Transverse colon (tissue), 4 donors: ENCODE measurements at places on chromosomes 12 and 14. TPM values are rescaled to one million over a fixed set of nuclear protein-coding genes. Genes with fewer than 3 reads are reported as not detected.

CAPZA3 gene
- not detected for total RNA-seq

CCDC196 gene
- not detected for total RNA-seq

ACRBP gene
- total RNA-seq, result 2.7 TPM

CCNB1IP1 gene
- 11.9 TPM for total RNA-seq

PLBD2 gene
- 19.7 TPM for total RNA-seq

TMCC3 gene
- total RNA-seq, result 62.6 TPM

SIRT4 gene
- 0.95 TPM for total RNA-seq

MORN3 gene
- total RNA-seq, result not detected

TOMM20L gene
- not detected for total RNA-seq

PLEKHG7 gene
- total RNA-seq, result 8.6 TPM

LGMN gene
- 82.6 TPM for total RNA-seq

CIROP gene
- total RNA-seq, result not detected

DNA sequence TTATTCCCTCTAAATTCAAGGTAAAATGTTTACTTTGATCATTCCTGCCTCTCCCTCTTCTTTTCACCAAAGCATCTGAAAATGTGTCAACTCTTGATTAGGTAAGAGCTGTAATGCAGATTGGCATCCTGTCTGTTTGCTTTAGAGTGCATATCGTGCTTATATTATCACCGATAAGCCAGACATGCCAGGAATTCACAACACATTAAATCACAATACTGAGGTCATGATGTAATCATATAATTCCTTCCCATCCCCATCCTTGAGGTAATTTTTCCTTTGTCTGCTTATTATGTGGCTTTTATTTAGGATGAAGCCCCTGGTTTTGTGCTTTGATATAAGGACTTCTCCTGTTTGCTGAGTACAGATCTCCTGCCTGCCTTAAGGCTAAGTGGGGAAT lies 10.2 kb downstream of the DDX47 start:
- no peak overlapping the region for H3K4me3 ChIP-seq
- peaks cover 2% of the 10 kb centered on the region for H3K36me3 ChIP-seq
- H3K27ac ChIP-seq, result no peak overlapping the region
- DNase-seq, result no peak
- H3K27me3 ChIP-seq, result no peaks in the 10 kb centered on the region

- H3K4me3 ChIP-seq, result no peak overlapping the region
- no peak overlapping the region for H3K27ac ChIP-seq
- H3K27me3 ChIP-seq, result no peaks in the 10 kb centered on the region
- no peak for DNase-seq
Measured at GRCh38 chr12:66438601-66439000, 136.3 kb downstream of the HELB start.

- H3K4me1 ChIP-seq, result no peaks in the 10 kb centered on the region
- no peak overlapping the region for H3K4me3 ChIP-seq
Measured at GRCh38 chr14:33309106-33309505, 370.4 kb downstream of the NPAS3 start.

DNA sequence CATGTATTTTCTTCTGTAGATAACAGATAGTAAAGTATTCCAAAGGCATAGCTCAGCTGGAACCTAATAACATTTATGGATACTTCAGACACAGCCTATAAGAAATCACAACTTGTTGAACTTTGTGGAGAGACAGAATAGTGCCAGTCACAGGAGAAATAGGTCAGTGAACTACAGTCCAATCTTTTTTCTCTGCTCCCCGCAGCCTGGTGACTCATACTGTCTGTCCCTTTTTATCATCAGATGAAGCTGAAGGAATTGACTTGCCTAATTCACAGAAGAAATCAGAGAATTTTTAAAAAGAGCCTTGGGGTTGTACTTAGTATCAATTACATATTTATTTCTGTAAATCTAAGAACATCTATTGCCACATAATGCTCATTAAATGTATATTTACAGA lies 222.3 kb downstream of the ALG10 start:
- no peak overlapping the region for H3K4me3 ChIP-seq
- H3K36me3 ChIP-seq, result no peaks in the 10 kb centered on the region
- H3K27ac ChIP-seq, result no peak overlapping the region
- H3K4me1 ChIP-seq, result no peaks in the 10 kb centered on the region
- H3K27me3 ChIP-seq, result no peaks in the 10 kb centered on the region
- no peak for DNase-seq

DNA sequence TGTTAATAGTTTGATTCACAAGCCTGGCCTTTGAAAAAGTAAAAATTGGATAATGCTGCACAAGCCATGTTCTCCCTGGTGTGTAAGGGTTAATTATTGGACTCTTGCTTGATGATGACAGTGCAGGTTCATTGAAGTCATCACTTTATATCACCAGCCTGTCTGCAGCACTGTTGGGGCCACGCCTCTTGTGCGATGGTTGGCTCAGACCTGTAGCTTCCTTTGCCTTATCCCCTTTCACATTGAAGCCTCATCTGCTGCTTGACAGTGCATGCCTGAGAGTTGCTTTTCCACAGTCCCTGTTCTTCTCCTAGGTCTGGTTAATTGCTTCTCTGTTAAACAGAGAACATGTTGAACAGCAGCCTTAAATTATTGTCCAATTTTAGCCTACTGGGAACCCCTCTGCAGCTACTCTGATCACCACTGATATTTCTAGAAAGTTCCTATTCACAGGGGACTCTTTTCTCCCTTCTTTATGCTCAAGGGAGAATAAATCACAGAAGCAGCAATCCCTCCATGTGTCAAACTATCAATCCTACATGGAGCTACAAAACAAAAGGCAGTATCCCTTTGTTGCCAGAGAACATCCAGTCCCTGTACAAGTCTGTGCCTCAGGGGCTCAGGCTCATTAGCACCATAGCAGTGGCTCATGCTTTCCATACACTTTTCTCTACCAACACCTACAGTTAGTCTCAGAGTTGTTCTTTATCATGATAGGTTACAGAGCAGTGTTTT lies 322.1 kb downstream of the RGS6 start:
- H3K36me3 ChIP-seq, result no peaks in the 10 kb centered on the region
- H3K4me3 ChIP-seq, result no peak overlapping the region
- H3K27ac ChIP-seq, result no peak overlapping the region
- no peak for DNase-seq
- no peaks in the 10 kb centered on the region for H3K27me3 ChIP-seq

- H3K36me3 ChIP-seq, result no peaks in the 10 kb centered on the region
- H3K4me1 ChIP-seq, result no peaks in the 10 kb centered on the region
- no peak overlapping the region for H3K27ac ChIP-seq
- H3K4me3 ChIP-seq, result no peak overlapping the region
Measured at GRCh38 chr14:51603495-51603894, 48.2 kb upstream of the FRMD6 start.

DNA sequence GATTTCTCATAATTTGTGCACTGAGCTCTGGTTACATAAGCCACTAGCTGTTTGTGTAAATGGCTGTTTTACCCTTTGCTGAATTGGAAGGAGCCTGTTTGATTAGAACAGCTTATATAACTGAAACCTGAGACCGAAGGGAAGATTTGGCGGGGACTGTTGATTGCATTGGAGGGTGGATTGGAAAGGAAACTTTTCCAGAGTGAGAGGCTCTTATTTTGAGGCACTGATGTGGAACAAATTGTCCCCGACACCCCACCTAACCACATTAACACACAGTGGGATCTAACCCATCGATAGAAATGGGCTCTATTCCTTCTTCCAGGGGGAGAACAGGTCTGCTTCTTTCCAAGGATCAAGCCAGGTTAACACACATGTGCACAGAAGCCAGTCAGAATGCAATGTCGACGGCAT lies 51.7 kb downstream of the TMEM30B start:
- no peak overlapping the region for H3K4me3 ChIP-seq
- H3K36me3 ChIP-seq, result no peaks in the 10 kb centered on the region
- no peak for DNase-seq

GRCh38 chr12:121668750-121669520 lies 519 bp downstream of the MORN3 start:
- DNase-seq, result peak; percentile 33
- no peaks in the 10 kb centered on the region for H3K27me3 ChIP-seq
- H3K27ac ChIP-seq, result no peak overlapping the region
- no peaks in the 10 kb centered on the region for H3K36me3 ChIP-seq

DNA sequence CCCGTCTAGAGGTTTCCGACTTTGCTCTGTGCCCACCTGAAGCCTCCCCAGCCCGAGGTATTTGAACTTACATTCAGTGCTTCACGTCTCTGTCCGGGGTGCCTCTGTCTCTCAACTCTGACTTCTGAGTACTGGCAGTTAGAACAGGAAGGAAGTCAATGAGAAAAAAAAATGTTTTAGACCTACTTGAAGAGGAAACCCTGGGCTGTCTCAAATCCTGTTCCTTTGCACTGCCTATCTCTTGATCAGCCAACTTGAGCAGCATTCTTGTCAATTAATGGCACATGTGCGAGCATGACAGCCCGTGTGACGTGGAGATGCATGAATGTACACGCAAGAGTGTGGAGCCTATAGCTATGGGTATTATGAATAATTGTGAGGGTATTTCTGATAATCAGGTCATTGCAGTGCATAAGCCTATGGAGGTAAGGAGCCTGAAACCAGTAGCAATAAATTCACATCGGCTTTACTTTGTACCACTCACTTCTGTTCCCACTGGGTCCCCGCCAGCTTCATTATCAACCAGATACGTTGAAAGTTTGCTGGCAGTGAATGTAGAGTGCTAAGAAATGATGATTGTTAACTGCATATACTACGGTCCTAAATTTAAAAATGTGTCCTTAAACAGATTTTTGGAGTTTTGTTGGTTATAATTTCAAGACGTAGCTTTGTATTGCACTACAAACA lies at the start of gene ARHGDIB:
ARHGDIB (minus strand) TSS at position 136 of the 687 bp plus-strand sequence. CDS start 10,889 bp downstream, outside the sequence.
- H3K4me1 ChIP-seq, result peaks cover 13% of the 10 kb centered on the region
- H3K4me3 ChIP-seq, result peak within 1 kb of the TSS; percentile 47
- DNase-seq, result peak; percentile 58
- H3K36me3 ChIP-seq, result no peaks in the 10 kb centered on the region
- H3K27me3 ChIP-seq, result no peaks in the 10 kb centered on the region

- no peaks in the 10 kb centered on the region for H3K4me1 ChIP-seq
- no peak for DNase-seq
- H3K27ac ChIP-seq, result no peak overlapping the region
- H3K36me3 ChIP-seq, result peaks cover 26% of the 10 kb centered on the region
- H3K27me3 ChIP-seq, result no peaks in the 10 kb centered on the region
- H3K4me3 ChIP-seq, result no peak overlapping the region
Measured at GRCh38 chr14:52678591-52678990, 16.8 kb downstream of the ERO1A start.

DNA sequence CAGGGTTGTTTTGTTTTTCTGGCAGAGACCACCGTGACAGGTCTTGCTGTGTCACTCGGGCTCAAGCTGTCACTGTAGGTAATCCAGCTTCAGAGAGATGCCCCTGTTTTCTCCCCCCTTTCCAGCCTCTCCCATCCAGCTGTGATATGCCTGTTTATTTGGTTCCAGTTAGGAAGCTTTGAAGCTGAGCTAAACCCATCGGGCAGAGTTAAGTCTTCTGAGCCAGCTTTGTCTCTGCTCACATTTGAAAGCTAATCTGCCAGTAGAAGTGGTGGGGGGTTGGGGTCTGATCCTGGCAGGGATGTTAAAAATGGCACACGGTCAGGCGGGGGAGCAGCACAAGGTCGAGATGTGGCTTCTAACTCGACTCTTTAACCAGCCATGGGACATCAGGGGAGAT lies 130.0 kb downstream of the TSPAN9 start:
- no peaks in the 10 kb centered on the region for H3K4me1 ChIP-seq
- H3K36me3 ChIP-seq, result no peaks in the 10 kb centered on the region
- H3K27ac ChIP-seq, result no peak overlapping the region
- no peak overlapping the region for H3K4me3 ChIP-seq

GRCh38 chr14:95320955-95321600 lies 1.4 kb upstream of the CLMN start:
- H3K27ac ChIP-seq, result peak overlapping the region; percentile 82
- DNase-seq, result no peak
- H3K4me1 ChIP-seq, result peaks cover 23% of the 10 kb centered on the region
- no peaks in the 10 kb centered on the region for H3K36me3 ChIP-seq

GRCh38 chr12:115402443-115403180 lies 718.6 kb upstream of the TBX3 start:
- no peaks in the 10 kb centered on the region for H3K36me3 ChIP-seq
- no peak overlapping the region for H3K4me3 ChIP-seq
- DNase-seq, result no peak
- no peaks in the 10 kb centered on the region for H3K4me1 ChIP-seq

GRCh38 chr12:75909714-75910656 lies 121.6 kb downstream of the PHLDA1 start:
- H3K27ac ChIP-seq, result peak overlapping the region; percentile 0
- no peak overlapping the region for H3K4me3 ChIP-seq
- no peak for DNase-seq
- no peaks in the 10 kb centered on the region for H3K36me3 ChIP-seq

- no peak overlapping the region for H3K4me3 ChIP-seq
- H3K27ac ChIP-seq, result no peak overlapping the region
- no peaks in the 10 kb centered on the region for H3K4me1 ChIP-seq
- no peaks in the 10 kb centered on the region for H3K27me3 ChIP-seq
- DNase-seq, result peak; percentile 49
- H3K36me3 ChIP-seq, result no peaks in the 10 kb centered on the region
Measured at GRCh38 chr12:89333564-89334252, 18.6 kb downstream of the DUSP6 start.

GRCh38 chr14:74856366-74856765 lies 19.6 kb downstream of the PROX2 start:
- no peaks in the 10 kb centered on the region for H3K36me3 ChIP-seq
- no peaks in the 10 kb centered on the region for H3K27me3 ChIP-seq
- H3K27ac ChIP-seq, result no peak overlapping the region
- peaks cover 9% of the 10 kb centered on the region for H3K4me1 ChIP-seq
- no peak overlapping the region for H3K4me3 ChIP-seq

GRCh38 chr14:90556666-90557450 lies 160.0 kb downstream of the CALM1 start:
- no peak for DNase-seq
- no peaks in the 10 kb centered on the region for H3K4me1 ChIP-seq
- peak overlapping the region; percentile 75 for H3K27ac ChIP-seq
- no peaks in the 10 kb centered on the region for H3K36me3 ChIP-seq
- H3K27me3 ChIP-seq, result no peaks in the 10 kb centered on the region

DNA sequence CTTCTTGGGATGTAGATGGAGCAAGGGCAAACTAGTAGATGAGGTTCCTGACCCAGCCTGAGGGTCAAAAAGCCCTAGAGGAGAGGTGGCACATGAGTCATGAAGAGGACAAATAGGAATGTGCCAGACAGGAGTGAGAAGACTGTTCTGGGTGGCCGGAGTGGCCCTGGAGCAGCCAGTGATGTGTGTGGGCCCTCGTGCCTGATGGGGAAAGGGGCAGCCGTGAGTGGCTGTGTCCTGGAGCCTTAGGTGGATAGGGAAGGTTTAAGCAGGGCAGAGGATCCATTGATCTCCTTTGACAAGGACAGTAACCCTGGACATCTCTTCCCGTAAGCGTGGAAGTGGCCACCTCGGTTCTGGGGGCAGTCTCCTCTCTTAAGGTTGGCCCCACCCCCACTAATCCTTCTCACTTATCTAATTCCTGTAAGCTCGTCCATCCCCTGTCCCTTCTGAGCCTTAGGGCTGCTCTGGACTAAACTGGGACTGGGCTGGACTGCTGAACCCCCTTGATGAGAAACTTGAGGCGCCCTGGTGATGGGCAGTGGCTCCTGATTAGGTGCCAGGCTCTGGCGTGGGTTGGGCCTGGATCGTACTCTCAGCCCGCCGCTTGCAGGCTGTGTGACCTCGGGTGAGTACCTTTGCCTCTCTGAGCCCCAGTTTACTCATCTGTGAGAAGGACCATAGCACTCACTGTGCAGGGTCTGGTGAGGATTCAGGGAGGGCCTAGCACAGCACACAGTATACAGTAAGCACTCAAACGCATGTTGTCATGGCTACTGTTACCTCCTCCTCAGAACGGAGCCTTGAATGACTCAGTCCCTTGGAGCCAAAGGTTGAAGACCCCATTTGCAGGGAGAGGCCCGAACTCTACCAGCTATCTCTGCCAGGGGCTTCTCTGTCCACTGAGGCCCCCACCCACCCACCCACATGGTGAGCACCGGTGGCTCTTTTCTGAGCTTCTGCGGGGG lies 4.0 kb downstream of the FAM222A start:
- peaks cover 34% of the 10 kb centered on the region for H3K4me1 ChIP-seq
- no peak overlapping the region for H3K4me3 ChIP-seq
- no peaks in the 10 kb centered on the region for H3K36me3 ChIP-seq
